CD4-positive, alpha-beta T cell treated with Interleukin-17A for 4 hours (primary cell): ENCODE measurements at places on chromosomes 4 and X.

DNA sequence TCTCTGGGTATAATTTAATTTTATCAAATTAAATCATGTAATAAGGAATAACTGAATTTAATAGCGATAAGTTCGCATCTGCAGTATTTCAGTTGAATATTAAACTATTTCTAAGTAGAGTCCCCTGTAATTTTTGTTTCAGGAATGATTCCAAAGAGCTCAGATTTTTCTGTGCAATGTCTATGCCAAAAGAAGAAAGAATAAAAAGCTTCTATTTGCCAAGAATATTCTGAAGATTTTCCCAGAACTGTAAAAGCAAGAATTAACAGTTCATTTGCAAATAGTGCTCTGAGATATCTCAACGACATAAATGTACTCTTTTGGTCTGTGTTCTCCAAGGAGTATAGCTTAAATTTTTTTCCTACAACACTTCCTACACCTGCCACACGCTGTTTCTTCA lies 1242.8 kb upstream of the DIAPH2 start:
- no peak for DNase-seq

- DNase-seq: no peak
These were observed 17.3 kb downstream of the PGAM4 start for GRCh38 chrX:77952173-77952572.

- DNase-seq: no peak
These were observed 162.7 kb upstream of the MBNL3 start for GRCh38 chrX:132651421-132652086.

DNA sequence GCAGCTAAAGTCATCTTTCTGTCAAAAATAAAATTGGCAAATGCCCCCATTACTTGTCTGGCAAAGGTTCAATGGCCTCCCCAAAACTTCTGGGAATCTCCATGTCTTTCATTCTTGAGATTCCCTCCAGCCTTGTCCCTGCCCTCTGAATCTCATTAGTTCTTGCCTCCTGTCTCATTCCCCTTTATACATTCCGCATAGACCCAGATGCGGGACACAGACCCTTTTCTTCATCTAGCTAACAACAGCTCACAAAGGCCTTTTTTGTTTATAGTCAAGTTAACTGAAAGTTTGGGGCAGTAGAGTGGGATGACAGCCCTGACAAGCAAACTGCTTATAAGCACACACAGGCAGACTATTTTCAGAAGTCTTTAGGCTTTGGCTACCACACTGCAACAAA lies 306.1 kb upstream of the FAM241A start:
- DNase-seq: no peak

- DNase-seq: no peak
These were observed 103.0 kb upstream of the RAPGEF2 start for GRCh38 chr4:158999849-159000248.

GRCh38 chr4:107658400-107659336 lies 61.4 kb downstream of the PAPSS1 start:
- no peak for DNase-seq

GRCh38 chr4:56874166-56874565 lies 33.5 kb upstream of the REST start:
- DNase-seq: no peak

DNA sequence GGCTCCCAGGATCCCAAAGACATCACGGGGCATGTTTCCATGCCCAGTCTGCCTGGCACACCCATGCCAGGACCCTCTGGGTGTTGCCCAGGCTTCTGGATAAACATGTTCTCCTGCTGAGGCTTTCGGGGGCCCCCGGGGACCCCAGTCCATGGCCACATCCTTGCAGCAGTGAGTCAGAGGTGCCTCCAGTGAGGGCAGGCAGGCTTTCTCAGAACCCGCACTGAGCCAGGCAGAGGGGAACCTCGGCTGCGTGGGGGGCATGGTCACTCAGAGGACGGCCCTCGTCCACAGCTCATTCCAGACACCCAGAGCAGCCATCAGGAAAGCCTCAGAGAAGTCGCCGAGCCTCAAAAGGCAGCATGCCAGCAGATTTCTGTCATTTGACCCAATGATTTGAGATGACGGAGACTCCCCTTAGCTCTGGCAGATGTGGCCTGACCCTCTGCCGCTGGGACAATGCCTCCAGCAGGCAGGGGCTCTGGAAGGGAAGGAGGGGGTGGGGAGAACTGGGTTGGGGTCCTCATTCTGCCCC lies 54.8 kb downstream of the PPP2R2C start:
- DNase-seq: no peak

GRCh38 chrX:54714424-54714823 lies 83.6 kb downstream of the ITIH6 start:
- DNase-seq: no peak

DNA sequence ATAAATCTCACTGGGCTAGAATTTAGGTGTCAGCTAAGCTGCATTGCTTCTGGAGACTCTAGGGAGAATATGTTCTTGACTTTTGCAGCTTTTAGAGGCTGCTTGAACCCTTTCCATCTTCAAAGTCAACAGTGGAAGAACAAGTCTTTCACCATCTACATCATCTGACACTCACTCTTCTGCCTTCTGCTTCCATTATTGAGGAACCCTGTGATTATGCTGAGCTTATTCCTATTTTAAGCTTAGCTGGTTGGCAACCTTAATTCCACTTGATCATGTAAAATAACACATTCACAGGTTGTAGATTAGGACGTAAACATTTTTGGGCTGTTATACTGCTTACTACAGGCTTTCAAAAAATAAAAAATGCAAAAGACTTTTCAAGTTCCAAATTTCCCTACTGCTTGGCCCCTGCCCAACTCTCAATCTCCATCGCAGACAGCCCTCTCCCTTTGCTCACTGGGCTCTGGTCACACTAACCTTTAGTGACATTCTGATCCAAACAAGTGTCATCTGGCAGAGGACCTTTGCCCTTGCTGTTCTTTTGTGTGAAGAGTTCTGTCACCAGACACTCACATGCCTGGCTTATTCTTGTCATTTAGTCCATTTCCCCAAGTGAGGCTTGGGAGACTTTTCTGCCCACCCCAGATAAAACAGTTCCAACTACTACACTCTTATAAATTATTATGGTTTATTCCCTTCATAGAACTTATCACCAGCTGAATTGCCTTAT lies 1056.0 kb downstream of the STIM2 start:
- DNase-seq: no peak

- no peak for DNase-seq
These were observed 35.2 kb downstream of the SLC10A7 start for GRCh38 chr4:146486565-146486964.

DNA sequence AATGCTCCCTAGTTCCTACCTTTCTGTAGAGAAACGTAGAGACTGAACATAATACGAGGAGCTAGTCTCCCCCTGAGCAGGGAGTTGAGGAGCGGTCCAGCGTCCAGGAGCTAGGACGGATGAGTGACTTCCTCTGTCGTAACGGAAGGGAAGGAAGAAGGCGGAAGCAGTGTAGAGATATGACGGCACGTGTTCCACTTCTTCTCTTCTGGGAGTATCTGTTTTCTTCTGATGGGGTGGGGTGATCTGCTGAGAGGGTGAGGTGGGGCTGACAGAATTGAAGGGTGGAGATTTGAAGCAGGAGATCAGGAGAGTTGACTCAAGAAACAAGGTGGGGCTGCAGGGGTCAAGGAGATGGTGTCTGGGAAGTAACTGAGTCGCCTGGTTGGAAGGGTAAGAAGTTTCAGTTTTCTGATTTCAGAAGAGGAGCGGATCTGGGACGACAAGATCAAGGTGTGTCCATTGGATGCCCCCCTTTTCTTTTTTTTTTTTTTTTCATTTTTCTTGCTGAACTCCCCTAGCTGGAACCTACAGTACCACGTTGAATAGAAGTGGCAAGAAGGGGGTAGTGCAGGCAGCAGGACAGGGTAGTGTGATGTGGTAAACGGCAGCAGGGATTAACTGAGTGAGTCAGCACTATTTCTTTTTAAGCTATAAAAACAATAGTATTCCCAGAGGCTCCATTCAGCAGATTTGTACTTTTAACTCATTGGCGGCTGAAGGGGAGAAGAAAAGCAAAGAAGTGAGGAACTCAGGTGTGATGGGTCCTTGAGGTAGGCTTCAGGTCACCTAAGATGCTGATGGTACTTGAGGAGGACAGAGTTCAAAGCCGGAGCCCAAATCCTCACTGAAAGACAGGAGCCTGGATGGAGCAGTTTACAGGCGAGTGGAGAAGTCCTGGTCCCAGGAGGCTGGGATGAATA lies 50.8 kb upstream of the SETD7 start:
- DNase-seq: peak; percentile 12

DNA sequence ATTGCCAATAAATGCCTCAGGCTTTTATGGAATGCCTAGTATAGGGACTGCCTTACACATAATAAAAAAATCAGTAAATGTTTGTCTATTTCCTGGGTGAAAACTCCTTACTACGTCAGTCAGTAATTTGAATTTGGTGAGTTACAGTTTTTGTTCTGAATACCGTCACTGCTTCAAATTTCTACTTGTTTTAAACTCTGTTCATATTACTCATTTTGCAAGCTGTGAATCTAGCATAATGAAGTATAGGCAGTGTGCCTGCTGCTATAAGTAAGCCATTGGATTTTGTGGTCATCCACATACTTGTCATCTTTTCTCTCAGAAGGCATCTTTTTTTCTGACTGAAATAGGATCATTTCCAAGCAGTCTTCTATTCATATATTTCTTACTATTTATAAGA lies 43.1 kb downstream of the SYNPO2 start:
- no peak for DNase-seq

DNA sequence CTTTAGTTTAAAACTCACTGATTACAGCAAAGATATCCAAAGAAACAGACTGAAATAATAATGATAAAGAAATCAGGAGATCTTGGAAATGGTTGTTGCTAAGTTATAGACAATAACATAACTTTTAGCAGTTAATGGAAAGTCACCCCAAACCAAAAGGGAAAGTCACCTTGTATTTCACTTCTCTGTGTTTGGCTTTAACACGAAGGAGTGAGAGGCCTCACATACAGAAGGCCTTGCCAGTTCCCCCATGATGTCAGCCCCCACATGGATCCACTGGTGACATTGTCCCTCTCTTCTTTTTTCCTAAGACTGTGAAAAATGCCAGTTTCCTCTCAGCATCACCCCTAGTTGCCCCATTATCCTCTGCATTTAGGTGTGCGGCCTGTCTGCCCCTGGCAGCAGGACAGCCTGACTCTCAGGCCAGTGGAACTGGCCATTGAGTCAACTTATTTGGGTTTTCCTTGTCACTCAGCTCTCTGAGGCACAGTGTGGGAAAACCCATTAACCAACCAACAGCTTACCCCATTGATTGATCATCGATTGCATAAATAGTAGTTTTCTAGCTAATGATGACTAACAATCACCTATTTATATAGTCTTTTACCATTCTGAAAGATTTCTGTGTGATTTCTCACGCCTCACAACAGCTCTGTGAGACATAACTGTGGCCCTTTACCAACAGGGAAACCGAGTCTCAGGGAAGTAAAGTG lies 308.1 kb downstream of the PTTG2 start:
- no peak for DNase-seq
